ENCODE measurements at places on chromosomes 2 and 18.

DNA sequence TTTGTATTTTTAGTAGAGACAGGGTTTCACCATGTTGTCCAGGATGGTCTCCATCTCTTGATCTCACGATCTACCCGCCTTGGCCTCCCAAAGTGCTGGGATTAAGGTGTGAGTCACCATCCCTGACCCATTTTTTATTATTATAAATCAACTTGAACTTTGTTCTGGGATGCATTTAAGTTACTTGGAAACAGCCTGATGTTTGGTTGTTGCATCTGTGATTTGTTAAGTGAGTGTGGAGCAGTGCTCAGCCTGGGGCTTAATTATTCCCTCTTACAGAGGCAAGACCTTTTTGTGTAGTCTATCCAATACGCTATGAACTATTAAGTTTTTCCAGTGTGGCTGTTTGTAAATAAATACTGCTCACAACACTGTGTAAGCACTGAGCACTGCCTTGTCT is 32.6 kb downstream of the MTA3 start:
- no peak for DNase-seq

- no peak for DNase-seq
Measured at GRCh38 chr2:607709-608108, 69.5 kb downstream of the TMEM18 start.

DNA sequence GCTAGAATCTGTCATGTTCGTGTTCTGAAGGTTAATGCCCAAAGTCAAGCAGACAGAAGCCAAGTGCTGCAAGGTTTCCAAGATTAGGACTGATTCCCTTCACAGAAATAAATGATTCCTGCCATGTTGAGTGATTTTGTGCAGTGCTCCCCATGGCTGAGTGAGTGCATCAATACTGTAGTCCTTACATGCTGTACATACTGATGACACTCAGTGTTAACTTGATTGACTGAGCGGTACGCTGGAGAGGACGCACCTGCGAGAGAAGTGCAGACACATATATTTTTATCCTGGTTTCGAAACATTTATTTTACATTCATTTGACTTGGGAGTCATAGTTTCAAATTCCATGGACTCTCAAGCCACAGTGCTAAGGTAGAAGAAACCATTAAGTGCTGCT is 92.0 kb downstream of the ASXL3 start:
- no peak for DNase-seq

DNA sequence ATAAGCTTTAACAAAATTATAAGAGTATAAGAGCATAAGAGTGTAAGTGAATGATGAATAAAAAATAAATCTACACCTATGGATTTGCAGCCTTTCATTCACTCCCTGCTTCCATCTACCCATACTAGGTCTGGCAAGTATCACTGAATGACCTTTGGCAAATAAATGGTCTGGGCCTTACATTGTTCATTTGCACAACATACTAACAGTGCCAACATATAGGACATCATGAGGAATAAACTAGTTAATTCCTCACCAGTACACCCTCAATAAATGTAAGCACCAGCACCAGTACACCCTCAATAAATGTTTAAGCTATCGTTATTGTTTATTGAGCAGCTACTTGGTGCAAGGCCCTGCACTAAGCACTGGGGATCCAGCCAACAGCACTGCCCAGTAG is 26.9 kb downstream of the STAT1 start:
- no peak for DNase-seq

DNA sequence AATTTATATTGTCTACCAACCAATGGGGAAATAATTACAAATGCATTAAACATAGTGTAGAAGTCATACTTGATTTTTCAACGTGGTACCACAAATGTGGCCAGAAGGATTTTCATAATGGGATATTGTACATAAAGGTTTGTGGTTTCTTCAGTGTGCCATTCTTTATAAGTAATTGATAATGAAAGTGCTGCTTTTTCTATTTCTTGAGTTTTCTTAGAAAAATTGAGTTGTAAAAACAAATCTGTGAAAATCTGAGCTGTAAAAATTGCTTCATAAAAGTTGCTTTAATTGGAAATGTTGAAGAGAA is 103.6 kb downstream of the KYNU start:
- DNase-seq: no peak

- DNase-seq: no peak
Measured at GRCh38 chr2:128746356-128746755, 427.7 kb upstream of the HS6ST1 start.

DNA sequence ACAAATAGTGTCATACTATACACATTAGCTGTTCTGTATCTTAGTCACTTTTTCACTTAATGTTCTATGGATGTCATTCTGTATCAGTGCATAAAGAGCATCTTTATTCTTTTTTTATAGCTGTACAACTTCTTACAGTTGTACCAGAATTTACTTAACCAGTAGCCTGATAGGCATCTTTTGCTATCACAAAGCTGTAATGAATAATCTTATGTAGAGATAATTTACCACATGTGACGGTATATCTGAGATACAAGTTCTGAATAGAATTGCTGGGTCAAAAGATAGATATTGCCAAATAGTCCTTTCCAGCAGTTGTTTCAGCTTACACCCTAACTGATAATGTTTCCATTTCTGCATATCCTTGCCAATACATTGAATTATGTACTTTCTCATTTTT is 70.0 kb downstream of the PTRHD1 start:
- DNase-seq: no peak
